ENCODE measurements at places on chromosomes 16 and 17.

DNA sequence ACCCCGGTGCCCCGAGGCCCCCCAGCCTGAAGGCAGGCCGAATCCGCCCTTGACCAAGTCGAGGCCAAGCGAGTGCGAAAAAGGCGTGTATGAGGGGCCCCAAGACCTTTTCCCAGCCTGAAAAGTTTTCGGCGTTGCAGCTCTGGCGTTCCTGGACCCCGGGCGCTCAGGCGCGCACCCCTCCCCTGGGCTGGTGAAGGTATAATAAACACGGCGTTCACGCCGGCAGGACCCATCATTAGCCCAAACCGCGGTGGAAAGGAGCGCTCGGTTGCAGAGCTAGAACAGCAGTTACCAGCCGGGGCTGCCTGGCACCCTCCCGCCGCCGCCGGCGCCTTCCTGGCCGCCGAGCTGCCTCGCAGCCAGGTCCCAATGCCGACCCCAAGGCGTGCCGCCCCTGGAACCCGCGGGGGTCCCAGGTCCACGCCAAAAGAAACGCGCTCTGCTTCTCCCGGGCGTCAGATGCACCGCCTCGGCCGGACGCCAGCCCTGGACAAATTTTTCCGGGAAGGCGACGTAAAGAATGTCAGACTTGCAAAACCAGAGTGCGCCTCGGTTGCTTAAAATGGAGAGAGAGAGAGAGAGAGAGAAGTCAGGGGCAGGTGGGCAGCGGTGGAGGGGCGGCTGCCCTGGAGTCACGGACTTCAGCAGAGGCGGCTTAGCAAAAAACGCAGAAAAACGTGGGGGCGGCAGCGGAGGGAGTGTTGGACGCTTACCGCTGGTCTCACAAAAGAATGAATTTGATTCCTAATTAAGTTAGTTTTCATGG, 11.5 kb upstream of the FOXF1 start:
- no peak for DNase-seq

DNA sequence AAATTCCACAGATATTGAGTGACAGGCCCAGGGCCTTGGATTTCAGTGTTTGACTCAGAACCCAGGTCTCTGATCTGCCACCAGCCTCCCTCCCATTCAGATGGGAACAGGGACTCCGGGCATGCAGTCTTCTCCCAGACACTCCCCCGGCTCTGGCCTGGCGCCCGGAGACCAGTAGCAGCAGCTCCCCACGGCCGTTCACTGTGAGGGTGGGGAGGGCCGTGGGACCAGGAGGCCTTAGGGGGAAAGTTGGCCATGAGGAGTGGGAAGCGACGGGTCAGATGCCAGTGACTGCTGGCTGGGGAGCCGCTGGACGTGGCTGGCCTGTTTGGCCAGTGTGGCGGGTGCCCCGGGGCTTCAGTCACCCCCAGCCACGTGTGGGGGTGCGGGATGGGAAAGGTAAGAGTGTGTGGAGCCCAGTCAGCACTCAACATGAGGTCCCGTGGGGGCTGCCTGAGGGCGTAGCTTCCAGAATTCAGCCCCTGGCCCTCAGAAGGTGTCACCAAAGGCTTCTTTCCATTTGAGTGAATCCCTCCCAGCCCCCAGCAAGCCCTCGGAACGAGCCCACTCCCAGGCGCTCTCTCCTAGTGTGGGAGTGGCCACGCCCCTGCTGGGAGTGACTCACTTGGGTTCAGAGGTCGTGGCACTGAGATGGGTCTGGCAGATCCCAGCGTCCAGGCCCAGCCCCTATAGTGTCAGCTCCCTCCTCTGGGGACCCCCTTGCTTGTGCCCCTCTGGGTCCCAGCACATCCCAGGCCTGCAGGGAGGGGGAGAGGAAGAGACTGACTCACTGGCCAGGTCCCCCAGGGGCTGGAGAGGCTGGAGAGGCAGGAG, 309.4 kb downstream of the SEC14L1 start:
- DNase-seq: no peak

GRCh38 chr16:3690980-3691720, 26.2 kb downstream of the TRAP1 start:
- no peak for DNase-seq

GRCh38 chr16:70701998-70702397, 16.1 kb upstream of the MTSS2 start:
- DNase-seq: no peak
